ENCODE measurements at places on chromosomes 12 and 14.
A peak's percentile ranks its signal among the peaks of the same experiment; 100 is the strongest.

- DNase-seq, result no peak
Observed at GRCh38 chr14:77099425-77100167, 1.5 kb downstream of the CIPC start.

GRCh38 chr12:31312431-31312830 lies 13.5 kb downstream of the SINHCAF start:
- no peak for DNase-seq

DNA sequence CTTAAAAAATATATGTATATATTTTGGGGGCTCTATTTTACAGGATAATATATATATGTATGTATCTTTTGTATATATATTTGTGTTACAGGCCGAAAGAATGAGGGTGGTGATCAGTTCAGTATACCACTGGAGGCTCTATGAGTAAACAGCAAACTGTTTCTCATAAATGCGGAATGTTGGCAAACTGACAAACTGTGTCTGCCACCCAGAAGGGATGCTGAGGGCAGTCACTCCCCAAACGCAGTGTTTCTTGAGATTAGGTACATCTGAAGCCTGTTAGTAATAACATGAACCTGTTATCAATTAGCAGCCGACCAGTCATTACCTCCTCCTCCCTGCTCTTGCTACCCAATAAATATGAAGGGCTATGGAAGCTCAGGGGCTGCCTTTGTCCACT lies 20.8 kb downstream of the TNFAIP2 start:
- DNase-seq, result no peak

DNA sequence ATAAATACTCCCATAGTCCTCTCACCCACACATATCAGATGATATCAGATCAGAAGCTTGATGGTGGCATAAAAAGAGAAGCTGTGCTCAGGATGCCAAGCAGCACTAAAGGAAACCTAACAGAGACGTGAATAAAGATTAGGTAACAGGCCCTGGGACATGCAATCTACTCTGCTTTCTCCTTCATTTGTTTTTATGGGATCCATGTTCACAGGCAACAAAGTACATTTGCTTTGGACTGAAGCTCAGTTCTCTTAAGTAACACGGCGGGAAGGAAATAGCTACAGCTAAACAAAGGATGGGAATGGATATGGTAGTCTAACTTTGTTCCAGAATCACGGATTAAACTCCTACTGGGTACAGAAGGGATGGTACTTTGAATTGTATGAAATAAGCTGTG lies 119.5 kb downstream of the TTC7B start:
- no peak for DNase-seq

GRCh38 chr12:56115329-56115728 lies 1.1 kb upstream of the RPL41 start:
- no peak for DNase-seq

DNA sequence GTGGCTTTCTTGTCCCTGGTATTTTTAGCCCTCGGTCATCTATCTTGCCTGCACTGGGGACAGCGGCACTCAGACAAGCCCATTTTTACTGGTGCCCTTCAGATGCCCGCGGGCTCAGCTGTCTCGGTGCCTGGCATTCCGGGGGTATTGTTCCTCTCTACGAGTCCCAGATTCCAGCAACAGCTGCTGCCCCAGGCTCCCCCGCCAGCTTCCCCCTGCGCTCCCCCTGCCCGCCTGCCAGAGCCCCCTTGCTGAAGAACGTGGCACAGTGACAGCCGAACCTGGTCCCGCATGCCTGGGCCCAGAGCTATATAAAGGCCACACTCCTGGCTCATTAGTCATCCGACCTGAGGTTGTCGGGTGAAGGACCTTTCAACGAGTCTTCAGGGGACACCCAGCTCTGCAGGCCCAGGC lies 10.9 kb upstream of the MYL2 start:
- no peak for DNase-seq

GRCh38 chr12:118151755-118152154 lies 15.8 kb downstream of the PEBP1 start:
- no peak for DNase-seq

DNA sequence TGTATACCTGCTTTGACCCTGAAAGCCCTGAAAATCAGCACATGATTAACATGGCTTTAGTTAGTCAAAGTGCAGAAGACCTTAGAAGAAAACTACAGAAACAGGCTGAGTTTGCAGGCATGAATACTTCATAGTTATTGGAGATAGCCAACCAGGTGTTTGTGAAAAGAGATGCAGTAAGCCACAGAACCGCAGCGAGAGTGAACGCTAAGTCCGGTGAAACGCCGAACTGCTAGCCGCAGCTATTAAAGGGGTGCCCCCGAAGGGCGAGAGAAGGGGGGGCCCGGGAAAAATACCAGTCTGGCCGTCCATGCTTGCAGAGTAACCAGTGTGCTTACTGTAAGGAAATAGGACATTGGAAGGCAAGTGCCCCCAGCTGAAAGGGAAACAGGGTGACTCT lies 784.0 kb upstream of the TMEM132C start:
- no peak for DNase-seq

DNA sequence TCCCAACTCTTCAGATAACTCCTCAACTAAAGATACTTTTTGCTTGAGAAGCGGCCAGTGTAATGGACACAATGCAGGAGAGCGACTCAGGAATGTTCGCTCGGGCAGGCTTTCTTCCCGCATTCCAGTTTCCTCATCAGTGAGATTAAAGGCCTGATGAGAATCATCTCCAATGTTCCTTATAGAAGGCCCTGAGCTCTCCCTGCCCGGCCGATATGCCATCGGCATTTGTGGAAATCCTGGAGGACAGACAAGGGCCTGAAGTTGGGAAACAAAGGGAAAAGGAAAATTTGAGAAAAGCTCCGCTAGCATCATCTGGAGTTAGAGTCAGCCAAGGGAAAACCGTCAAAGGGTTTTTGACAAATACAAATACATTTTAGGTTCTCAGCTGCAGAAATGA lies 38.0 kb upstream of the FOXN3 start:
- no peak for DNase-seq

- DNase-seq, result no peak
Observed at GRCh38 chr12:62166525-62166924, 93.7 kb upstream of the USP15 start.

GRCh38 chr14:103031956-103032355 lies 25.4 kb downstream of the CDC42BPB start:
- no peak for DNase-seq

DNA sequence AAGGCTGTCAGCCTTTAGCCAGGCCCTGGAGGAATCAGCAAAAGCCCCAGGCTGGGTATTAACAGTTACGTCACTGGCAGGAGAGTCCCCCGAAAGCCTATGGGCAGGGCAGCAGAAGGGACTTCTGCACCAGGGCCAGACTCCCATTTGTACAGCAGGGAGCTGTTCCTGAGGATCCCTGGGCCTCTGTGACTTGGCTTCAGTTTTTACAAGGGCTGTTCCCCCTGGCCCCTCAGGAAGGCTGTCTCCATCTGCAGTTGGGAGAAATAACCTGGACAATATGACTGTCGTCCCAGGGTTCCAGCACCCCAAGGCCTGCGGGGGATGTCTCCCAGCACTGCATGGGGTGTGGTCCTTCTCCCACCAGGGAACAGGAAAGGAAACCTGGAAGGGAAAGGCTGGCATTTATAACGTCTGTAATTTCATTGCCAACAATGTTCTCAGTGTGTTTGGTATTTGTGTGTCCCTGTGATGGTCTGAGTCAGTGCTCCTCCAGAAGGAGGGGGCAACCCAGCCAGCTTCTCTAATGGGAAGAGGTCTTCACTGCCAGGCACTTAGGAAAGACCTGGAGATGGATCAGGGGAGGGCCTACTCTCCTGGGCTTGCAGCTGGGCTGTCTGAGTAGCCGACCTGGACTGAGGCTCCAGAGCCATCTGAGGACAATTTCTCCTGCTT lies 42.4 kb downstream of the ERH start:
- no peak for DNase-seq

DNA sequence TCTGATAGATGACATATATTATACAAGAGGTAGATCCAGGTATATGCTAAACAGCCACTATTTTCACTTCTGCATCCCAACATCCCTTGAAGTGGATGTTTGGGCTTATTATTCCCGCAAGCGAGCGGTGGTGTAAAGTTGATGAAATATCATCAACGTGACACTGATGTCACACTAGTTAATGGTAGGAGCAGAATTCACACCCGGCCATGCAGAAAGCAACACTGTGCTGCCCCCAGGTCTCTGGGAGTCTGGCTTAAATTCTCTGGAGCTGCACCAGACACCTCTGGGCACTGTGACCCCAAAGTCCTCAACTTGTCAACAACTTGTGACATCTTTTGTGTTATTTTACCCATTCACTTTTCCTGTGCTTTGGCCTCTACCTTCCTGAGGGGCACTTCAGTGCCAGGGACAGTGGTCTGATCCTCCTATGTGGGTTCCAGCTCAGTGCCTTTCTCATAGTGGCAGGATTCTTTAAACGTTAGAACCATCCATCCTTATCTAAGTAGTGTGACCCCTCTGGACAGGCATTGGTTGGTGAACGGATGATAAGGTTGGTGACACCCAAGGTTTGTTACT lies 952 bp downstream of the DRAM1 start:
- DNase-seq, result no peak

- no peak for DNase-seq
Observed at GRCh38 chr14:33598582-33598981, 352.3 kb downstream of the EGLN3 start.

DNA sequence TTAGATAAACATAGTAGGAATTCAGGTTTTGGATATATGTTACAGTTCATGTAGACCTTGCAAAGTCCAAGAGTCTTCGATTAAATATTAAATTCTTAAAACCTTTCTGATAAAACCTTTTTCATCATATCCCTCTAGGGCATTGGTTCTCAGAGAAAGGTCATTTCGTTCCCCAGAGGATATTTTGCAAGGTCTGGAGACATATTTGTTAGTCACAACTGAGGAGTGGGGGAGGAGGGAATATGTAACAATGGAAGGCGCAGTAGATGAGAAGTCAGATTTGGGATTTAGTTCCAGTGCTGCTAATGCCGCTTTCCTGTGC lies 5.3 kb downstream of the TMEM253 start:
- no peak for DNase-seq

DNA sequence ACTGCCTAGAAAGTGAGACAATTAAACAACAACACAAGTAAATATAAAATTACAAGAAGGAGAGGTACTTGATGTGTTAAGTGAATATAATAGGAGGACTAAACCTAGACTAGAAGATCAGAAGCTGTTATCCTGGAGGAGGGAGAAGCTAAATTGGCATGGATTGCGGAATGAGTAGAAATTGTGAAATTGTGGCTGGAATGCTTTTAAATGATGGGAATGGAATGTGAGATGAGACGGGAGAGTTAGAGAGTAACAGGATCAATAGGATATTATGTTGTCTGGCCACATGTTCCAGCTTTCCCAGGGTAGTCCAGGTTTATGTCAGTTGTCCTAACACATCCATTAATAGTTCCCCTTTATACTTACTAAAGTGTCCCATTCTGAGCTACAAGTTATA lies 44.0 kb upstream of the CPNE8 start:
- DNase-seq, result no peak

- DNase-seq, result no peak
Observed at GRCh38 chr14:100443603-100444002, 120.5 kb downstream of the SLC25A47 start.

- DNase-seq, result no peak
Observed at GRCh38 chr12:122021193-122021821, 377 bp upstream of the BCL7A start.

DNA sequence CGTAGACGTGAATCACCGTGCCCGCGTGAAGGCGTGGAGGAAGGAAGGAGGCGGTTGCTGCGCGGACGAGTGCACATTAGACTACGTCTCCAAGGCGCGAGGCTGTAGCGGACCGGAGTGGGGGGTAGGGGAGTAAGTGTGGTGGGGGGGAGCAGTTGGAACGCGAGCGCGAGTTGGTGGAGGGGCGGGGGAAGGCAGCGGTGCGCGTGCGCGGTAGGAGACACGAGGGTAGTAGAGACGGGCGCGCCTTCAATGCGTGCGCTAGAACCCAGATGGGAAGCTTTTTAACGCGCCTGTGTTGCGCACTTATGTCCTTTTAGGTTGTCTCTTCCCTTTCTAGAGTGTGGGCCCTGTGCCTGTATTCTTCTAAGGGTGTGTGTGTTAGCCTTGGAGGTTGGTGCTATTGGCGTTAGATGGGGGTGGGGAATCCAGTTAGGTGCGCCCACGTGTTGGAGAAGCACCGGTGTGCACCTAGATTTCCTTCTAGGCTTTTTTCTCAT lies 604 bp downstream of the EIF4B start:
- peak; percentile 52 for DNase-seq

DNA sequence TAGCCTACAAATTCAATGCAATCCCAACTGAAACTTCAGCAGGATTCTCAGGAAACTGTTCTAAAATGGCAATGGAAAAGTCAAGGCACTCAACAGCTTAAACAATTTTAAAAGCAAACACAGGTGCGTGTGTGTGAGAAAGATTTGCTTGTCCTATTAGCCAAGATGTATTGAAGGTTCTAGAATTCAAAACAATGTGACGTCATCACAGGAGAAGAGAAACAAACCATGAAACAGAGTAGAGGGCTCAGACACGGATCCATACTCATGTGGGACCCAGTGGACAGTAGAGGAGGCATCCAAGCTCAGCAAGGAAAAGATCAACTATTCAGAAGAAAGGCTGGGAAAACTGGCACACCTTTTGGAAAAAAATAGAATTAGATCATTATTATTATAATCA lies 152.8 kb upstream of the DHRS4 start:
- DNase-seq, result no peak

- DNase-seq, result no peak
Observed at GRCh38 chr12:108638997-108639822, 5.5 kb upstream of the SELPLG start.

DNA sequence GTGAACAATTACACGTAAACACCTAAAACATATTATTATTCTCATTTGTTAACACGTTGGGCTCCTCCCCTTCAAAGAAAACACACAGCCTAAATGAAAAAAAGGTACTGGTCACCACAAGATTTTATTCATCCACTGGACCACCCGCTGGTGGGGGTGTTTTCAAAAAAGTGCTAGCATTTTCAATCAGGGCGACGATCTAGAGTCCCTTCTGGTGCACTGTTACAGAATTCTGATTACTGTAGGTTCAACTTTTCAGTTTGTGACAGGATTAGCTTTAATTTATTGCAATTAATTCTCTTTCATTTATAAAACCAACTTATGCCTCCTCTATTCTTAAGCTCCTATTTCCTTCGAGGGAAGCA lies 443 bp downstream of the MAGOHB start:
- no peak for DNase-seq

DNA sequence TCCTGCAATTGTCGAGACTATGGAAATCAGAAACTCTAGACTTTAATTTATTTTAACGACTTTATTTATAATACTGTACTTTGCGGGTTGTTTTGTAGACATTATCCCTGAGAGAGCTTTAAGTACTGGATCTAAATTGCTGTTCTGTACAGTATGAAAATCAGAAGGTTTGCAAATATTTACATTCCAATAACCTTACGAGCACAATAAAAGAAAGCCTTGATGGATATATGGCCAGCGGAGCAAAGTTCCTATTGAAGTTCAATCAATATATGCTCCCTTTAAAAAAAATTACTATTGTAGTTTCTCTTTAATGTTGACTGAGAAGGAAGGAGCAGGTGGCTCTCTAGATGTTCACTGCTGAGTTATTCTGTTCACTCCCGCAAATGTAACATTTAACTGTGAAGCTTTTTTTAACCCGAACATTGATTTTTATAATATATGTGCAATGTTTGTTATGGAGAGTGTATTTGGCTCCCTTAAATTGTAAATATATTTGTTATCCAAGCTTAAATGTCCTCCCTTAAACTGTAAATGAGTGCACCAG lies 235.3 kb downstream of the PLCZ1 start:
- DNase-seq, result no peak
